NCI-H187 treated with DMSO at 0.1 percent for 48 hours (cell line): ENCODE measurements at places on chromosomes 2 and 18.

DNA sequence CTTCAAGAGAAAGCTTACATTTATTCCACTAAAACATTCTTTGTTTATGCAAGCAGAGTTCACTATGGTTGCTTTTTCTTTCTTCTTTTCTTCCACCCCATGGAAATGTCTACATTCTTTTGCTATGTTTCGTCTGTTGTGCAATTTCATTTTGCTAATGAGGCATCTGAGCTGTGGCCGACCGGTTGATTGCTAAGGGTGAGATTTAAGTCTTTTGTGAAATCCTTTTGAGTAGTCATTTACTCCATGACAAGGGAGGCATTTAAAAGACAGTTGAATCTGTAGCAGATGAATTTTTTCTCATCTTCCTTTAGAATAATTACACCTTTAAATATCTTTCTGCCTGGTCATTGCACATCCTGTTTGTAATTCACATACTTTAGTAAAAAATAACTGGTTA, 324.1 kb upstream of the THUMPD2 start:
- no peak for DNase-seq

- no peak for DNase-seq
Measured at GRCh38 chr2:18244845-18245244, 315.6 kb downstream of the RDH14 start.

DNA sequence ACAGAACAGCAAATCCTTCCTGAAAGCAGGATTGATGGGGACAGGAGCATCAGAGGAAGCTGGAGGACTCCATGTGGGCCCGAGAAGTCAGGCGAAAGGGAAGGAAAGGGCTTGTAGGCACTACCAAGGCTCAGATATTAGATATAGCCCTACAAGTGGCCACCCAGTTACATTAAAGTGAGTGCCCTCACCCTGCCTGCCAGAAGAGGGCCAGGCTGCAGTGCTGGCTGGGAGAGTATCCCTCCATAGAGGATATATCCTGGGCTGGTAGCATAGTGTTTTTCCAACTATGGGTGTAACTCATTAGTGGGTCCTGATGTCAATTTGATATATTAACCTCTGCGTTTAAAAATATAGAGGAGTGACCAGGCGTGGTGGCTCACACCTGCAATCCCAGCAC, 285.2 kb downstream of the MYCN start:
- DNase-seq, result no peak

GRCh38 chr2:148926981-148927401, 52.0 kb downstream of the KIF5C start:
- no peak for DNase-seq

DNA sequence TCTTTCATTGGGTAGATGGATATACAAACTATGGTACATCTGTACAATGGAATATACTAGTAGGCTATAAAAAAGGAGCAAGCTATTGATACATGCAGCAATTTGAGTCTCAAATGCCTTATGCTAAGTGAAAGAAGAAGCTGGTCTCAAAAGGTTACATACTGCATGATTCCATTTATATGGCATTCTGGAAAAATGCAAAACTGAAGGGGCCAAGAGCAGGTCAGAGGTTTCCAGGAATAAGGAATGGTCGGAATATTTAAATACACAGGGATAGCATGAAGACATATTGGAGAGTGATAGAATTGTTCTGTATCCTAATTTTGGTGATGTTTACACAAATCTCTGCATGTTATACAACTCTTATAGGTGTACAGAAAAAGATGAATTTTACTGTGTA, 85.8 kb downstream of the BABAM2 start:
- no peak for DNase-seq

DNA sequence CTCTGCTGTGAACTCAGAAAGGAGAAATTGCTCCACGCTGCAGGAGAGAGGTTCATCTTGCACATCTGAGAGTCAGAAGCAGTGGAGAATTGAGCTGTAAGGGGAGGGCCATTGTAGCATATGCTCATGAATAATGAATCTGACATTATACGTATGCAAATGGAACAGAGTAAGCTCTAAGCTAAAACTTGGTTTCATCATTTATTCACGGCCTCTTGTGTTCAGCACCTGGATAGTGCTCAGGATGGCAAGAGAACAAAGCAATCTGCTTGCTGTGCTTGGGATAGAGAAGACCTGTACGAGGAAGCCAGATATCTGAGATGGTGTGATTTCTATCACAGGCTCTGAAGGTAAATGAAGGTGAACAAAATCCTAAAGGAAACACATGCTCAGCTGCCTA, 87.9 kb upstream of the GCFC2 start:
- no peak for DNase-seq

GRCh38 chr2:54669677-54670484, 53.6 kb upstream of the EML6 start:
- no peak for DNase-seq

DNA sequence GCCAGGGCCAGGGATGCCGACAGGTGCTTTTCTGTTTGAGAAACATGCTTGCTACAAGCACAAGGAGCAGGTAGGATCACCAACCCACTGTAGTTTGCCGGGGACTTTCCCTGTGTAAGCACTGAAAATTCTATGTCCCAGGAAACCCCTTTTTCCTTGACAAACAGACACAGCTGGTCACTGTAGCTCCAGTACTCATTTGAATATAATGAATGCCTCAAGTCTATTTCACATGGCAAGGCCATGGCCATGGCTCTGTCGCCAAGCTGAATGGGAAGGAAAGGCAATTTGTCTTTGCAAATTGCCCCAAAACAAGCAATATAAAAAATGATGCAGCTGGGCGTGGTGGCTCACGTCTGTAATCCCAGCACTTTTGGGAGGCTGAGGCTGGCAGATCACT, 49.6 kb upstream of the IGFBP2 start:
- DNase-seq, result no peak

DNA sequence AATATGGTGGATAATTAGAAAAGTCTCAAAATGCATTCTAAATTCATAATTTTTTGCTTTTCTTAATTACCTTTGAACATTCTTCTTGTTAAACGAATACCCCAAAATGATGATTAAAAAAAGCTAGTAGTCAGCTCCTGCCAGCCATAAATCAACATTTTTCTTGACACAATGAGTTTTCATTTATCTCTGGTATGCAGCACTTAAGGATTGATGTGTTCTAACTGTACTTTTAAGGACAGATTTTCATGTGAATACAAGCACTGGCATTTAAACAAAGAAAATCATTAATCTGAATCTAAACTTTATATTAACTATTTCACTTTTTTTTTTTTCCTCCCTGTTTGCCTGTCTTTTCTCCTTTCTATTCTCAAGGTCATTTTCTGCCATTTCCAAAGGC, 976.8 kb downstream of the TMEM182 start:
- DNase-seq, result no peak

GRCh38 chr2:214591366-214591765, 180.5 kb downstream of the VWC2L start:
- DNase-seq, result no peak

- DNase-seq, result no peak
Measured at GRCh38 chr2:178114462-178114861, 2.2 kb downstream of the RBM45 start.

GRCh38 chr18:23838233-23838632, 149.0 kb downstream of the LAMA3 start:
- no peak for DNase-seq

- no peak for DNase-seq
Measured at GRCh38 chr18:56593906-56594305, 44.5 kb downstream of the TXNL1 start.
